ENCODE measurements at places on chromosomes 11 and 22.

DNA sequence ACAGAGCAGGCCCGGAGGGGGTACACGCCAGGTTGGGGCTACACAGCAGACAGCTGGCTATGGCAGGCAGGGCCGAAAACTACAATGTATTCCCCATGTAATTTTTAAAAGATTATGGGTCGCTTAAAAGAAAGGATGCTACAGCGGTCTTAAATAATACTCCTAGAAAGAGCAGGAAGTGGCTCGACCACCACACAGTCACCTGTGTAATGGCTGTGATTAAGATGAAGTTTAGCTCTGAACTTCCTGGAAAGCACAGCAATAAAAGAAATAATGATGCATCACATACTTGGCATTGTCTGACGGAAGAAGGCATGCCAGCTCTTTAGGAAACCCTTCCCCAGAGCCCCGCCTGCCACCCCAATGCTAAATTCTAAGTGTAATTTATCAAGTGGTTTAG, 32.6 kb downstream of the WNT11 start:
- DNase-seq: no peak

DNA sequence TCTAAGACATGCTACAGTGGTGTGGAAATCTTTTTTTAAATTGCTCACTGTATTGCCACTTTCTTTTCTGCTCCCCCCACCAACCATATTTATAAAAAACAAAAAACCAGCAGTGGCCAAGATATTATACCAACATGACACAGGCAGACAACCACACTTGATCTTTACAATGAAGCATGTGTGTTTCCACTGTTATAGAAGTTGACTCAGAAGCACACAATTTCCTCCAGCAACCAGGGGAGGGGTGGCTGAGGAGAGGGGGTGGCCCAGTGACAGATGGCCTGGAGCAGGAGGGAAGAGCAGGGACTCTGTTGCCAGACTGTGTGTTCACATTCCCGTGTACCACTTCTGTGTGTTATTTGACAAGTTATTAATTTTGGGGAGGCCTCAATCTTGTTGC, 14.8 kb downstream of the CD59 start:
- DNase-seq: no peak

- DNase-seq: no peak
These were observed 741.0 kb downstream of the BRD1 start for GRCh38 chr22:49086606-49087157.

DNA sequence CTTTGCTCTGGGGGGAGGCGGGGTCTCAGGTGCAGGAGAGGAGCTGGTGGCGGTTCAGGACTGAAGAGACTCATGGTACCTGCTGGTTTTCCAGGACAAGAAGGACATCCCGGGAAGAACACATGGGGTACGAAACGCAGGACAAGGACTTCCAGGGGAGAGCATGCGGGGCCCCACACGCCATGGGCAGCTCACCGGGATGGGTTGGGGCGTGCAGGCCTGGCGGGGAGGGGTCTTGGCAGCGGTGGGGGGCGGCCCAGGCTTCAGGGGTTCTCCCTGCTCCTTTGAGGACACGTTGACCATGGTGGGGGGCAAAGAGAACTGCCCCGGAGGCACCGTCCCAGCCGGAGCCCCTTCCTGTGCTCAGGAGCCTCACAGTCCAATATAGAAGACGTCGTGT, 673.2 kb downstream of the BRD1 start:
- no peak for DNase-seq

DNA sequence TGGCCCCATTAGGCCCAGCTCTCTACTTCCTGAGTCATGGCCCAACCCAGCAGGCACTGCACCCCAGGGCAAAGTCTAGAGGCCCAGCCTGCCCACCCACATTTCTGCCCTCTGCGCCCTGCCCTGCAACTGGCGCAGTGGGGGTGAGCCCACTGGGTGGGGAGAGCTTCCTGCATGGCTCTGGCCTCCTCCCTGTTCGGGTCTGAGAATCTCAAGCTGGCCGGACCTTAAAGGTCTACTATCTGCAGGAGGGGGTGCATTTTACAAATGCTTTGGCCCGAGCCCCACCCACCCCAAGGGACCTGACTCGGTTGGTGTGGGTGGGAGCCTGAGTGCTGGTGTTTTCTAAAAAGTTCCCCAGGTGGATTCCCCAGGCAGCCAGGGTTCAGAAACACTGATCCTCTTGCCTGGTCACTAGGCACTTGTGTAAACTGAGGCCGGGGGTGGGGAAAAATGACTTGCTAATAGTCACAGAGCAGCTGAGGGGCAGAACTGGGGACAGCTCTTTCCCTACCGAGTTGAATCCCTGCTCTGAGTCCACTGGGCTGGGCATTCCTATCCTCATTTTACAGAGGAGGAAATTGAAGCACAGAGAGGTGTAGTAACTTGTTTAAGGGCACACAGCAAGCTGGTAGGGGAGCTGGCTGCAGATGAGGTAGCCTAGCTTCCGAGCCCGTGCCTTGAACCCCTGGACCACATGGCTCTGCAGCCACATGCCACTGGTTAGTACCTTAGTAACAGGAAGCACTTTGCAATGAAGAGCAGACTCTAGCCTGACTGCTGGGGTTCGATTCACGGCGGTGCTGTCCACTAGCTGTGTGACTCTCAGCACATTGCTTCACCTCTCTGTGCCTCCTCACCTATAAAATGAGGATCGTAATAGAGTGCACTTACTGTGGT, 36.3 kb downstream of the CD82 start:
- no peak for DNase-seq

DNA sequence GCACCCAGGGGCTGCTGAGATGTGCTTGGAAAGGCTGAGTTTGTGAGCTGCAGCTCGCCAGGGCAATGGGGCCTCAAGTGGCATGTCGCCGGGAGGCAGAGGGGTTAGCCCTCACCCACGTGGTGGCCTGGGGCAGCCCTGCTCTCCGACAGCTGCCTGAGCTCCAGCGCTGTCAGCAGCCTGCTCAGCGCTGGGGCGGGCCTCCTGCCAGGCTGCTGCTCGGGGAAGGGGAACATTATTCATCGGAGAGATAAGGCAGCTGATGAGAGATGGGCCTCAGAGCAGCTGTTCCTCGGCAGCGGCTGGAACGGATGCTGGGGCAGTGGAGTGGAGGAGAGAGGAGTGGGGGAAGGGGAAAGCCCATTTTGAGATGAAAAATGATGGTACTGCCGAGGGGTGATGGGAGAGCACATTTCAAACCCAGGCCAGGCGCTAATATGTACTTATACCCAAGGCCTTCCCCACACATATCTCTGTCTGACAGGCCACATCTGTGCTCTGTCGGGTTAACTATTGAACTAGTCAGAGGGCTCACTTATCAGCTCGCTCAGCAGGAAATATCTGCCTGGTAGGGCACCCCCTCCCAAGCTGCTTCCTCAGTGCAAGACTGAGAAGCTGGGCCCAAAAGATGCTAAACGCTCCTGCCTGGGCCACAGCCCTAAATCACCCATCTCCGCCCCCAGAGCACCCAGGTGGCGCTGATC, 79.5 kb downstream of the TIMP3 start:
- peak; percentile 4 for DNase-seq

DNA sequence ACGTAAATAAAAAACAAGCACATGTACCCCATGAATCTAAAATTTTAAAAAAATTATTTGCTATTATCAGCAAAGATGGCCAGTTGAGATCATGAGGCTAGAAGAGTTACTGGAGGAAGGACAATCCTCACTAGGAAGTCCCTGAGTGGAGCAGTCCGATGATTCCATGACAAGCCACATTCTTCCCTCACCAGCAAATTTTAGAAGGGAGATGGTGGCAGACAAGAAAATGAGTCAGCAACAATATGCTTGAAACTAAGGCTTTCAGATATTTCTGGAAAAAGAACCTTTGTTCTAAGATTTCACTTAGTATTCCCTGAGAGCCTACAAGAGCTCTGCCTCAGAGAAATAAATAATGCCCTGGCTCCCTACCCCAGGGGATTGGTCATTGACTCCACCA, 34.9 kb downstream of the P4HA3 start:
- no peak for DNase-seq

- no peak for DNase-seq
These were observed 145.0 kb upstream of the THY1 start for GRCh38 chr11:119567688-119568582.

GRCh38 chr11:44928816-44929215, 21.9 kb downstream of the TP53I11 start:
- no peak for DNase-seq

GRCh38 chr11:9717719-9718118, 53.8 kb downstream of the SWAP70 start:
- no peak for DNase-seq

DNA sequence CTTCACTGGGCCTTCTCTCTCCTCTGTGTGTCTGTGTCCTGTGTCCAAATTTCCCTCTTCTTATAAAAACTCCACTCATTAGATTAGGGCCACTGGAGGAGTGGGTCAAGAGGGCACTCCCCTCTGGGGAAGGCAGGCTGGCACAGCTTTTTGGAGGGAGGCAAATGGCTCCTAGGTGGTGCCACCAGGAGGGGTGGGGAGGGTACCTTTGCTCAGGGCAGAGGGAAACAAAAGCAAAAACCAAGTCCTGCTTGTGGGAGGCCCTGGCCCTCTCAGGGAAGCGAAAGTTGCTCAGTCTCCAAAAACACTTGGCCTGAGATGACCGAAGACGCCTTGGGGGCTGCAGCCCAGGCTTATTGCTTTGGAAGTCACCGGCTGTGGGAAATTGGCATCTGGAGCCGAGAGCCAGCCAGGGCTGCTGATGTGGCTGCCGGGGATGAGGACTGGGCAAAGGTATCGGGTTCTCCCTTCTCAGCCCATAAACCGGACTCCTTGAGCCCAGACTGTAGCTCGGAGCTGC, 48.2 kb upstream of the ANO1 start:
- no peak for DNase-seq

DNA sequence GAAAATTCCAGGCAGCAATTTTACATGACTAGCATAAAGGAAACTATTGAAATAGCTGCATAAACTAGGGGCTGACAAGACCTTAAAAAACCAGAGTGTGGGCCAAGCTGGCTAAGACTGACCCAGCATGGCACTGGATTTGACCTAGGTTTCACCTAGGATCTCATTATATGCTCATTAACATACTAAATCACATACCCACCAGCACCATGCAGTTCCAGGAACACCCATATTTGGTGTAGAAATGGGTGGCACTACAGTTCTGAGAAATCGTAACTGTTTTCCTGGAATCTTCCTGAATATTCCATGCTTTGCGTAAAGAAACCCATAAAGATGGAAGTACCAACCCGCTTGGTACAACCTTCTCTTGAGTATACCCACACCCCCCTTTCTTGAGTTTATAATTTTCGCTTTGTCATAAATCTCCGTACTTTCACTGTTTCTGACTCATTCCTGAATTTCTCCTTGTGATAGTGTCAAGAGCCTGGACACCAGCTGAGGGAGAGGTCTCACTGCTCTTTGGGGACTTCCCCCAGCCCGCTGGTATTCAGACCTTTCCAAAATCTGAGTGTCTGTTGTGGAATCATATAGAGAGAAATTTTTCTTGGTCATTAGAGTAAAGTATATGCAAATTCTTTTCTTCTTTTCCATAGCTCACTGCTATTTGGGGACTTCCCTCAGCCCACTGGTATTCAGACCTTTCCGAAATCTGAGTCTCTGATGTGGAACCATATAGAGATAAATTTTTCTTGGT, 55.1 kb downstream of the MTMR3 start:
- DNase-seq: no peak

GRCh38 chr11:128802358-128802981, 64.6 kb downstream of the KCNJ1 start:
- DNase-seq: no peak

GRCh38 chr22:41883400-41883799, 31.5 kb downstream of the SHISA8 start:
- DNase-seq: no peak

GRCh38 chr22:31544481-31545480, 48.4 kb downstream of the SFI1 start:
- DNase-seq: no peak

GRCh38 chr11:134712228-134713145, 300.4 kb upstream of the B3GAT1 start:
- no peak for DNase-seq

DNA sequence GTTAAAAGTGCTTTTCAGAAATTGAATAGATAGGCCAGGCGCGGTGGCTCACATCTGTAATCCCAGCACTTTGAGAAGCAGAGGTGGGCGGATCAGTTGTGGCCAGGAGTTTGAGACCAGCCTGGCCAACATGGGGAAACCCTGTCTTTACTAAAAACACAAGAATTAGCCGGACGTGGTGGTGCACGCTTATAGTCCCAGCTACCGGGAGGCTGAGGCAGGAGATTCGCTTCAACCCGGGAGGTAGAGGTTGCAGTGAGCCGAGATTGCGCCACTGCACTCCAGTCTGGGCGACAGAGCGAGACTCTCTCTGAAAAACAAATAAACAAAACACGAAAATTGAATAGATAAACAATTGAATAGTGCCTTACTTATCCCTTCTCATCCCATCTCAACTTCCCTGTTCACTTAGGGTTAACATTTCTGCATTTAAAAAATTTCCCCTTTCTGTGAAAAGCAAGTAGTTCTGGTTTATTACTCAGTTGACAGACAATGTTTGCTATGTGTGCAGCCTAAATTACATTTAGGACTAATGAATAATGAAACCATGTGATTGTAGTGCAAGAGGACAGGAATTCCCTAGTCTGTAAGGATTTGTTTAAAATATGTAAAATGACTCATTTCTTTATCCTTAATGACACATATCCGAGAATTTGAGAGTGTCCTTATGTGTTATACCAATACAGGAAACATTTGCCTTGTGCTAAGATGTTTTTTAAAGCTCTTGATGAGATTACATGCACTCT, 6.0 kb downstream of the RNF169 start:
- DNase-seq: no peak

DNA sequence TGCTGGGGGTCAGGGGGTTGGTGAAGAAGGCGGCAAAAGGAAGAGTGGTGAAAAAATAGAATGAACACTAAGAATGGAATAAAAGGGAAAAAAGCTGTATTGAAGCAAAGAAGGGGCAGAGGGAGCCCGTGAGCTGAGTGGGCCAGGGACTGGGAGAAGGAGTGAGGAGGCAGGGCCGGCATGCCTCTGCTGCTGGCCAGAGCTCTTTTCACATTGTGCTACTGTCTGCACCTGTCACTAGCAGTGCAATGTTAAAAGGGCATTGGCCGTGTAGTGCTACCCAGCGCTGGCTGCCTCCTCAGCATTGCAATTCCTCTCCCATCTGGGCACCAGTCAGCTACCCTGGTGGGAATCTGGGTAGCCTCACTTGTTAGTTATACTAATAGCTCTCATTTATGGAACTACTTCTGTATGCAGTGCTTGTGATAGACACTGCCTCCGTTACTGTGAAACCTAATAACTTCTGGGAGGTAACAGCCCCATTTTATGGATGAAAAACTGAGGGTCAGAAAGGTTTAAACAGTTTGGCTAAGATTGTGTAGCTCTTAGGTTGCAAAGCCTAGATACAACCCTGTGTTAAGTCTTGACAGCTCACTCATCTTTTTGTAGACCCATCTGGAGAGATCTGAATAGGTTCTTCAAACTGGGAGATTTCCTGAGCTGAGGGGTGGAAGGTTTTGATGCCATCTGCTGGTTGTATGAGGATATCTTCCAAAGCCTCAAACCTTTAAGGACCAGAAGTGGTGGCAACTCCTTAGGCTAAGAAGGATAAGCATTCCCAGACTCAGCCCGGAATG, 8.5 kb downstream of the YPEL4 start:
- no peak for DNase-seq

All from stimulated activated CD4-positive, alpha-beta T cell treated with anti-CD3 and anti-CD28 coated beads, Interleukin-15, amount 100 ng/mL, for 1 hour (primary cell).